Right hindlimb (tissue), 1 donor: ENCODE measurements at places on chromosomes 5 and 9.

- no peak for DNase-seq
Observed at GRCh38 chr5:24765219-24765618, 120.4 kb upstream of the CDH10 start.

- no peak for DNase-seq
Observed at GRCh38 chr9:117008461-117008860, 321.4 kb downstream of the TRIM32 start.

GRCh38 chr5:22542340-22542739, 310.8 kb downstream of the CDH12 start:
- DNase-seq: no peak

DNA sequence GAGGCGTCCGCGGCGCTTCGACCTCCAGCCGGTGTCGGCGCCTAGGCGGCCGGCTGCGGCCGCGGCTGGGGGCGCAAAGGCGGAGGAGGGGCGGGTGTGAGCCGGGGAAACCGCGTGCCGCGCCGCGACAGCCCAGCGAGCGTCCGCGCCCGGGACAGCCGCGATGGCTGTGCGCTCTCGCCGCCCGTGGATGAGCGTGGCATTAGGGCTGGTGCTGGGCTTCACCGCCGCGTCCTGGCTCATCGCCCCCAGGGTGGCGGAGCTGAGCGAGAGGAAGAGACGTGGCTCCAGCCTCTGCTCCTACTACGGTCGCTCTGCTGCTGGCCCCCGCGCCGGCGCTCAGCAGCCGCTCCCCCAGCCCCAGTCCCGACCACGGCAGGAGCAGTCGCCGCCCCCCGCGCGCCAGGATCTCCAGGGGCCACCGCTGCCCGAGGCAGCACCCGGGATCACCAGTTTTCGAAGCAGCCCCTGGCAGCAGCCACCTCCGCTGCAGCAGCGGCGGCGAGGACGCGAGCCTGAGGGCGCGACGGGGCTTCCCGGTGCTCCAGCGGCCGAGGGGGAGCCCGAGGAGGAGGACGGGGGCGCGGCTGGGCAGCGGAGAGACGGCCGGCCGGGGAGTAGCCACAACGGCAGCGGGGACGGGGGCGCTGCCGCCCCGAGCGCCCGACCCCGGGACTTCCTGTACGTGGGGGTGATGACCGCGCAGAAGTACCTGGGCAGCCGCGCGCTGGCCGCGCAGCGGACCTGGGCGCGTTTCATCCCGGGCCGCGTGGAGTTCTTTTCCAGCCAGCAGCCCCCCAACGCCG, 605 bp downstream of the CHSY3 start:
- peak; percentile 37 for DNase-seq
